ENCODE measurements at places on chromosomes 16 and 17.
A peak's percentile ranks its signal among the peaks of the same experiment; 100 is the strongest.

DNA sequence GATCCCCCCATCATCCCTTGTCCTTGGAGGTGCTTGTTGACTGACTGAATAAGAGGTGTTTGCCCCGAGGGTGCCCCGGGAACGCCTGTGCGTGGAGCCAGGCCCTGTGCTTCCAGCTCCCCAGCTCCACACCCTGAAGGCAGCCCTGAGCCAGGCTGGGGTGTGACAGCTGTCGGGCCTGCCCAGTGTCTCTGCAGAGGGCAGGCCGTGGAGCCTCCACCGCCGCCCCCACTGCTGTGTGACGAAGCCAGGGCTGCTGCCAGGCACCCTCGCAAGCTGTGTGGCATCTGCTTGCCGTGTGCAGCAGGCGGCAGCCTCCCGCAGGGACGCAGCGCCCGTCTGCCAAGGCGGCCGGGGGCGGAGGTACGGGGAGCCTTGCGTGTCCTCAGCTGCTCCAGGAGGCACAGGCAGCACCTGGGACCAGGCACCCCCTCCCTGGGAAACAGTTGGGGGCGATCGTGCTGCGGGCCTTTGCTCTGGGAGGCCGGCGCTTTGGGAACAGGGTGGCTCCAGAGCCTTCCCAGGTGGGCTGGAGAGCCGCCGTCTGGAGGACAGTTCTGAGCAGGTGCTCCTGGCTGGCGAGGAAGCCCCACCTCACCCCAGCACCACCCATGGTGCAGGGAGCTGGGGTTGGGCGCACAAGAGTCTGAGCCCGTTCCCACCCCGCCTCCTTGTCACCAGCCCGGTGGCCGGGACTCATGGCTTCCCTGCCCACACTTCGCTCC, 26.6 kb downstream of the GSE1 start:
- DNase-seq = no peak

GRCh38 chr16:53803998-53804397, 100.0 kb downstream of the FTO start:
- no peak for DNase-seq

GRCh38 chr17:39921323-39921722, 2.9 kb upstream of the GSDMB start:
- DNase-seq = peak; percentile 42

GRCh38 chr16:63720848-63721247, 1401.0 kb downstream of the CDH11 start:
- DNase-seq = no peak

DNA sequence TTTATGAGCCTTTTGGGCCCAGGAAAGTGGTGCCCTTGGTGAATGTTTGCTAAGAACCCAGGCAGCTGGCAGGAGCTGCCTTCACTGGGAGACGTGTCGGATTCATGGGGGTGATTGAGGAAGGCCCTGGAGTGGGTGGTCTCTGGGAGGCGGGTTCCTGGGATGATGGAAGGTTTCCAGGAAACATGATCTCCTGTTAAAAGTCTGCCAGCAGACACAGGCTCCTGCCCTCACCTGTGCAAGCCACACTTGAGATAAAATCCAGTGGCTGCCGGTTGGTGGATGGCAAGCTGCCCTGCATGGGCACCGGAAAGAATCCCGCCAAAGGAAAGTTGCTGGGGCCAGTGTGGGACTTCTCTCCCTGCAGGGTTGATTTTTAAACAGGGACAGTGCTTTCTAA, 189.0 kb upstream of the CIBAR2 start:
- DNase-seq = no peak

DNA sequence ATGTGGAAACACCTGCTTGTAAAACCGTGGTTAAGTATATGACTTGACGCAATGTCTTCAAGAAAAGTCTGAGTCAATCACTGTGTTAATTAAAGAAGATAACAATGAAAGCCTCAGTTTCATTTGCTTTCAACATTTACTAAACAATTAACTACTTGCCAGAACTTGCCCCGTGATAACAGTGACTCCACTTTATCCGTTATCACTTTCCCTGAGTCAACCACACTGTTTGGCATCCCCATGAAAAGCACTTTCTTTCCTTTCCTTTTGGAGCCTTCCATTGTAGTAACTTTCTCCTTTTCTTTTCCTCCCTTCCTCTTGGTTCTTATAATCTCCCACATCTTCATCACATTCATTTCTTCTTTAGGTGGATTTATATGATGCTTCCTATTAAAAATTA, 435.1 kb upstream of the GOT2 start:
- no peak for DNase-seq

DNA sequence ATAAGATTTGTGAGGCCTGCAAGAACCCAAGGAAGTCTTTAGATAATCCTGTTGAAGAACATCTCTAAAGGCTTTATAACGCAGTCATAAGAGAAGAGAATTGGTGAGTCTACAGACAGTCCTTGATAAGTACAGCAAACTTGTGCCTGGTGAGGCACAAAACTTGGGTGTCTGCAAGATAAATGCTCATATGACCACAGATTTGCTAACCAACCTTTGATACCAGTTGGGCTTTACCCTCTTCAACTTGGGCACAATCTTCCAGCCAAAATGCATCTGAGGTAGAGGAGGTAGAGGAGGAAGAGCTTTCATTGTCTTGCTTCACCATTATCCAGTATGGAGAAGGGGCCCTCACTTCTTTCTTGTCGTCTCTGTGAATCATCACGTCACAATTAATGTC, 16.9 kb downstream of the PDZD9 start:
- DNase-seq = no peak

DNA sequence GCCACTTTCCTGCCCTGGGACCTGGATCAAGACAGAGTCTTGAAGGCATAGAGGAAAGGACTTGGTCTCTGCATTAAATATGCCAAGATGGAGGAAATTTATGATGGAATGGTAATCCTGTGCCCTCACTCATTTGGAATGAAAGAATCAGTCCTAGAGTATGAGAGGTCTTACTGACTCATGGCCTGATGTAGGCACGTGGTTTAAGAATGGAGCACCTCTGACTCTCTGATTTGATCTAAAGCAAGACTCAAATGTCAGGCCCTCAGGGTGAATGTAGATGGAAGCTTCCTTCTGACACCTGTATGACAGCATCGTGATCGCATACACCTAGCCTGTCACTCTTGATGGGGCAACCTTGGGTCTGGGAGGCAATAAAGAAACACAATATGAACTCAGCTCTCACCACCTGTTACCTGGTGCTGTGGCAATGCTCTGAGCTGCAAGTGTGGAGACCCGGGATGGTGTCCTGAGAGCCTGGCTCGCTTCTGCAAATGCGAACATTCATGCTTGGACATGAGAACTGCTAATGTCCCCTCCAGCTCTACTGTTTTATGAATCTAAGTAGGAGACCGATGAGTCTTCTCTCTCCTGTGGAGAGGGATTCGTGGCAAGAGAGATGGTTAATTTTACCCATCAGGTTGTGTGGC, 229.9 kb downstream of the ABCC12 start:
- no peak for DNase-seq

DNA sequence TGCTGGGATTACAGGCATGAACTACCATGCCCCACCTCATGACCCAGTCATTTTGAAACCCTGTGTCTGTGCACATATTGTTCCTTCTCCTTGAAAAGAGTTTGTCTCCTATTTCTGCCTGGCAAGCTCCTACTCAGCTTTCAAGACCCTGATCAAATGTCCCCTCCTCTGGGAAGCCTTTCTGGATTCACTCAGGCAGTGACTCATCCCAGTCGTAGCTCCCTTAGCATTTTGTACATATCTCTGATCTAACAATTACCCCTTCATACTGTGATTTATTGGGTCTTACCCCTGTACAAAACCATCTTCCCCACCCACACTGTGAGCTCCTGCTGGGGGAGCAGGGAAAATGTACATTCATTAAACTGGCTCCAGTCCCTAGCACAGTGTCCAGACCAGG, 18.1 kb upstream of the ABCC12 start:
- no peak for DNase-seq

- no peak for DNase-seq
These were observed 29.6 kb downstream of the ACSF3 start for GRCh38 chr16:89123001-89123830.

- DNase-seq = no peak
These were observed 6.8 kb downstream of the TNFAIP1 start for GRCh38 chr17:28342313-28342712.

- no peak for DNase-seq
These were observed 1.5 kb upstream of the PVALEF start for GRCh38 chr17:81163703-81164370.

- no peak for DNase-seq
These were observed 294.7 kb downstream of the SEC14L1 start for GRCh38 chr17:77435272-77436057.

DNA sequence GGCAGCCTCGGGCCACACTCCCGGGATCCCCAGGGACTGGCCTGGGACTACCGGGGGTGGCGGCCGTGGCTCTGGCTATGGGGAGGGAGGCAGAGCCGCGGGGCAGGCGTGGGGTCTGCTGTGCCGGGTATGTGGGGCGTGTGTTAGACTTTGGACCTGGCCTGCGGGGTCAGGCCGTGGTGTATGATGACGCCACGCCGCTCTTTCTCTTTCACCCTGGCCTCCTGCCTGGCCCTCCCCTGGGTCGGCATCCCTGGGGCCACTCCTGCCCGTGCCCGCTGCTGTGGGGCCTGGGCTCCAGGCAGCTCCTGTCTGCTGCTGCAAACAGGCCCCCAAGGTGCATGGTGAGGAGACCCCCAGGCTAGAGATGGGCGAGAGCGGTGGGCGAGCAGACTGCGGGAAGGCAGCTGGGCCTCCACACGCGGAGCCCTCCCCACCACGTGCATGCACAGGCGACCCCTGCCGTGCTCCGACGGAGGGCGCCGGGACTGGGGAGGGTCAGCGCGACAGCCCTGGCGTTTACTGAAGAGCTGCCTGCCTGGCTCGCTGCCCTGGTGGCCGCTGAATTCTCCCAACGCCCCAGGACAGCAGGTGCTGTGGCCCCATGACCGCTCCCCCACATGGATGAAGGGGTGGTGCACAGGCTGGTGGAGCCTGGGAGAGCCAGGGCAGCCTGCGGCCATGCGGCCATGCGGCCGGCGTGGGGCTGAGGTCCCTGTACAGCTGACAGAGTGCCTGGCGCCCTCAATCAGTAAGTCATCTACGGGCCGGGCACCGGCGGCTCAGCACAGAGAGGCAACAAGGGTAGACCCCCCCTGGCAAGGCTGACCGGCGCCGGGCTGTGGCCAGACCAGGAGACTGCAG, 16.0 kb downstream of the CAPN15 start:
- DNase-seq = no peak

DNA sequence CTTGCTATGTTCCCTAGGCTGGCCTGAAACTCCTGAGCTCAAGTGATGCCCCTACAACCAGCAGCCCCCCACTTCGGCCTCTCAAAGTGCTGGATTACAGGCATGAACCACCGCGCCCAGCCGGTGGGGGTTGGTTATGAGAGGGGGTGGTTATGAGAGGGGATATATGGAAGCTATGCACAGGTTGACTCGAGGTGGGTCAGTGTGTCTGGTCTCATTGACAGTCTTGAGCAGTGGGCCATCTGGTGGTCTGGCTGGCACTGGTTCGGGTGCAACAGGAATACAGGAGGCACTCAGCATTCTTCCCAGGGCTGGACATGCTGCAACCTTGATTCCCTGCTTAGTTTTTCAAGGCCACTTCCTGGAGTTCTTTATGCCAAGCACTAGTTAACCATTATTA, 5.6 kb upstream of the STX1B start:
- DNase-seq = no peak

DNA sequence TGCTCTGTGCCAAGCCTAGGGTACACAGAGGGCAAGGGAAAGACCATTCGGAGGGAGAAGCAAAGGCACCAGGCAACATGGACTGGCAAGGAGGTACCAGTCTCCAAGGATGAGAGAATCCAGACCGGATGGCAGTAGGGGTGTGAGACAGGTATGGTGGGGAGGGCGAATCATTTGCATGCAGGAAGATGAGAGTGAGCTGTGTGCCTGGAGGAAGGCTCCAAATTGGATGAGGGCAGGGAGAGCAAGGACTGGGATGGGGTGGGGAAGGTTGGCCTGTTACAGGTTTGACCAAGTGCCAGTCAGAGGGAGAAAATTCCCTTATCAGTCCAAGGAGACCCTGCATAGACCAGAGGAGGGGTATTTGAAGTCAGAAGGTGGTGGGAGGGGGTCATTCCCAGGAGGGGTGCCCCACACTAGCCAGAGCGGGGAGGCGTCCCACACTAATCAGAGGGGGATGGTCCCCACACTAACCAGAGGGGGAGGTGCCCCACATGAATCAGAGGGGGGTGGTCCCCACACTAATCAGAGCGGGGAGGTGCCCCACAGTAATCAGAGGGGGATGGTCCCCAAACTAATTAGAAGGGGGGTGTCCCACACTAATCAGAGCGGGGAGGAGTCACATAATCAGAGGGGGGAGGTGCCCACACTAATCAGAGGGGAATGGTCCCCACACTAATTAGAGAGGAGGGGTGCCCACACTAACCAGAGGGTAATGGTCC, 737 bp downstream of the CANT1 start:
- no peak for DNase-seq

- no peak for DNase-seq
These were observed 484.6 kb downstream of the KIF2B start for GRCh38 chr17:54307351-54307750.

DNA sequence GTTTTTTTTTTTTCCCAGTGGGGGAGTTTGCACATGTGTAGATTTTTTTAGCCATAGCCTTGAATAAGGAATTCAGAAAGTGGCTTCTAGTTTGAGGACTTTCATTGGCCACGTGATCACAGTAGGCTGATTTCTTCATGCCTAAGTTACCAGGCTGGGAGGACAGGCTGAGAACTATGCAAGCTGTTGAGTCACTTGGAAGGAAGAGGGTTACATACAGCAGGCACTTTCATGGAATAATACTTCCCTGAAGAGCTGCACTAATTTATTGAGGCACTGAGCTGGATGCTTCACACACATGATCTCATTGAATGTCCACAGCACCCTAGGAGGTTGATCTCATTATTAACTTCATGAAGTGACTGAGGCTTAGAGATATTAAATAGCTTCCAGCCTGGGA, 22.8 kb downstream of the PRKCB start:
- DNase-seq = no peak

- DNase-seq = no peak
These were observed 20.5 kb downstream of the ZNF207 start for GRCh38 chr17:32370426-32370825.

- no peak for DNase-seq
These were observed 280.4 kb downstream of the SNX29 start for GRCh38 chr16:12256921-12257320.

- peak; percentile 0 for DNase-seq
These were observed 17.6 kb downstream of the POLR3K start for GRCh38 chr16:35678-36305.

- peak; percentile 74 for DNase-seq
These were observed at the start of gene SKAP1 for GRCh38 chr17:48429638-48430586. Gene SKAP1 (minus strand): TSS chr17:48430214.

- no peak for DNase-seq
These were observed 61.6 kb downstream of the SOX9 start for GRCh38 chr17:72182371-72182873.

GRCh38 chr17:83103200-83103942, 24.0 kb downstream of the METRNL start:
- no peak for DNase-seq

- no peak for DNase-seq
These were observed 2255.3 kb downstream of the TP53TG3F start for GRCh38 chr16:35714665-35715064.

GRCh38 chr16:1677339-1677738, 740 bp upstream of the JPT2 start:
- DNase-seq = no peak
